ENCODE measurements at places on chromosomes 3 and 15.

GRCh38 chr15:67585681-67586080 lies 43.2 kb downstream of the MAP2K5 start:
- no peak for DNase-seq

DNA sequence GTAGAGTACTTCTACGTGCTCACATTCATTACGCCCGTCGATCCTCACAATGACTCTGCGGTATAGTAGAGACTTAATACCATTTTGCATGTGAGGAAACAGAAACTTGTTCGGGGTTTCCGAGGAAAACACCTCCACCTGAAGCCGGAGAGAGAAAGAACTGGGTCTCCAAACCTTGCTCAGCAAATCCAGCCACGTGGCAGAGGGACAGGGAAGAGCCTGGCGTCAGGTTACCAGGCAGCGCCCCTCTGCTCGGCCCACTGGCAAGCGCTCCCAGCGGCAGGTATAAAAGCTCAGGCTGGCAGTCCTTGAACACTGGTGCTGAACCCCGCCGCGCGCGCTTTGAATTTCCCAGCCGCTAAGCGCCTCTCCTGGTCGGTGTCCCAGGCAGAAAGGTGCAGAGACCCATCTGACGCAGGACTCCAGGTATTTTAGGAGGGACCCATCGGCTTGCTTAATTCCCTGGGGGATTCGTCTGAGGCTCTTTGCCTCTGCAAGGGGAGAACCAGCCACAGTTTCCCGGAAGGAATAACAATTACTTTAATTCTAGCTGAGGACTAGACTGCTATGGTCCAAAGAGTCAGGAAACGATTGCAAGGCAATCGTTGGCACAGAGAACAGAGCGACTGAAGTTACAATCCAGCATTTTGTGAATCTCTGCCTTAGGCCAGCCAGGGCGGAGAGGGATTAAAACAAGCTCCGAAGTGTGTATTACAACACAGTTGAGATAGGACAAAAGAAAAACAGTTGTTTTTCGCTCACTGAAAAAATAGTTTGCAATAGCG lies at the start of gene C2CD4A:
Gene C2CD4A (plus strand): TSS at position 315 of the 785 bp plus-strand sequence. CDS start 637 bp downstream, outside the sequence.
- peak; percentile 42 for DNase-seq

DNA sequence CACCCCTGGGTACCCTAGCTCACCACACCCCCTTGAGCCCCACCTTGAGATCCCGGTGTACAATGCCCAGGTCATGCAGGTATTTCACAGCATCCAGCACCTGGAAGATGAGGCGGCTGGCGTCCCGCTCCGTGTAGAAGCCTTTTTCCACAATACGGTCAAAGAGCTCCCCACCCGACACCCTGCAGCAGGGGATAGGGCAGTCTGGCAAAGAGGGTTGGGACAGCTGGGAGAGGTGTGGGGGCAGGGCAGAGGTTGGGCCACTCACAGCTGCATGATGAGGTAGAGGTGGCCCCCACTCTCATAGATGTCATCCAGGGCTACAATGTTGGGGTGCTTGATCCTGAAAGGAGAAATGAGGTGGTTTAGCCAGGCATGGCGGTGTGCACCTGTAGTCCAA lies 6.9 kb downstream of the CAMK1 start:
- no peak for DNase-seq

- DNase-seq, result no peak
Measured at GRCh38 chr3:72629191-72629631, 219.0 kb downstream of the SHQ1 start.

GRCh38 chr3:194707147-194707540 lies 21.5 kb downstream of the FAM43A start:
- no peak for DNase-seq

Data from CD4-positive, alpha-beta T cell treated with Interleukin-15 for 1 hour (primary cell).